Urinary bladder (tissue), 4 donors: ENCODE measurements at places on chromosomes 1 and 21. TPM values are rescaled to one million over a fixed set of nuclear protein-coding genes. Genes with fewer than 3 reads are reported as not detected.

DNA sequence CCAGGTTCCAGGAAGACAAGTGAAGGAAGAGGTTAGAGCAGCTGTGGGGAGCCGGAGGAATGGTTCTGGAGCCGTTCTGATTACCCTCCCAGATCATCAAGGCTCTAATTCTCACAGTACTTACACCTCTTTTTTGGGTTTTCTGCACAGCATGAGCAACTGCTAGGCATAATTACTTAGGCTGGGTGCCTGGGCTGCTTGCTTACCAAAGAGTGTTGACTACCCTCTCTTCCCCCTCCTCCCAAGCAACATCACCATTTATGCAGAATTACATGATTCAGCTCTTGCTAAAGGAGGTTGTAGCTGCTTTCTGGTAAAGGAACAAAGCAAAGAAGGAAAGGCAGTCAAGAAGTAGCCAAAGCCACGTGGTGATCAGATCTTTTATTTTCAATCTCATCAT lies 397.2 kb downstream of the KCNH1 start:
- DNase-seq = no peak

DNA sequence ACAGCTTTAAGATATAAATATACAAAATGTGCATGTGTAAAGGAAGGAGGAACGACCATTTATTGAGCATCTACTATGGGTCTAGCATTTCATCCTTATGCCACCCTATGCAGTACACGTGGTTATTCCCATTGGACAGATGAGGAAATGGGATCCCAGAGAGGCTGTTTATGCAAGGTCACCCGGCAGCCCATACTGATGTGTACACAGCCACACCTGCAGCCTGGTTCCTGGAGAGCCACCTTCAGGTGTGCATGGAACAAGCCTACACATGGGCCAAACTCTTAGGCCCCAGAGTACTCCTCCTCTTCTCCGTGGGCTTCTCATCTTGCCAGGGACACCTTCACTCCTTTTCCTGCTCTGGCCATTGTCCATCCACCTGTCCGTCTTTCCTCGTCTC lies 108.8 kb downstream of the PAX7 start:
- no peak for DNase-seq

GRCh38 chr1:42952303-42953001 lies 6.2 kb downstream of the SLC2A1 start:
- DNase-seq = no peak

- no peak for DNase-seq
Observed at GRCh38 chr1:113405573-113405972, 15.3 kb downstream of the MAGI3 start.

DNA sequence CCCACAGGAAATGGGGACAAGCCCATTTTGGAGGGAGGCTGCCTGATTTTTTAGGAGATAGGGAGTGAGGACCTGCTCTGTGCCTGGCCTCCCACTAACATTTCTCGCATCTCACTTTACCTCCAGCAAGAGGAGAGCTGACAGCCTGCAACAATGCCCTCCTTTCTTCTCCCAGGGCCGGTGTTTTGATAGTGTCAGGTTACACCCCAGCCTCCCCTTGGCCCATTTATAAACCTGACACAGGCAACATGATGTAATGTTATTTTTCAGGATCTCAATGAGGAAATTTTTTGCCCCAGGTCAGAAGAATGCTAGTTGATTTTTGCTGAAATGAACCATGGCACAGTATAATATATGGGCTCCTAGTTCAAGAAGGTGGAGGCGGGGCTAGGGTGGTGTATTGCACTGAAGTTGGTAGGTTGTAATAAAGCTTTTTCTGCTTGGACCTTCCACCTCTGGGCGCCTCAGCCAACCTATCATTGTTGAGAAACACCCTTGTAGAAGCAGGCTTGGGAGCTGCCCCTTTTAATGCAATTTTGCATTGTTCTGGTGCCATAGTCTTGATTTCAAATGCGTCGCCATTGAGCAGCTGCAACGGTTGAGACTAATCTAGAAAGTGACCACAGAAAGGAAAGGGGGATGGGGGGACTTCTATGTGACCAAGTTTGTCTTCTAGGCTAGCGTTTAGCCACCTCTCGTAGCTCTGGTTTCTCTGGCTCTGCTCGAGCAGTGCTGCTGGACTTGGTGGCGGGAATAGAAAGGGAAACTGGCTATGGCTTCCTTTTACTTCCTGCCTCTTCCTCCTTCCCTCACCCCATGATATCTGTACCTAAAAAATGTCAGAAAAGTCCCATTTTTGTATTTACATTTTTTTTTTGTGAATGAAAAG lies 53.0 kb downstream of the PBX1 start:
- peak; percentile 80 for DNase-seq

GRCh38 chr1:49971088-49971487 lies 52.7 kb downstream of the AGBL4 start:
- no peak for DNase-seq

DNA sequence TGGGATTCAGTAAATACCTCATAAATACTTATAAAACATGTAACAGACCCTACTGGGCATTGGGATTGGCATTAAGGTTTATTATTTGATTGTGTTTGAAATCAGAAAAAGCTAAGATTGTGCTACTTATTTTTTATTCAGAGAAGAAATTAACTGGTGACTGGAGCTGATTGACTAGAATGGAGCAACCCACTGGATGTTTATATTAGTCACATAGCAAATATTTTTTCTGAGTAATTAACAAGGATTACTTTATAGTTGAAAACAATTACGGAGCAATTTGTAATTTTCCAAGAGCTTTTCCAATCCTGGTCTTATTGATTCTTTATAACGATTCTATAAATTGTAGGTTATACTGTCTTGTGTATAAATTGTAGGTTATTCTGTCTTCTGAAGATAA lies 208.7 kb downstream of the HLX start:
- DNase-seq = no peak

- DNase-seq = no peak
Observed at GRCh38 chr1:26094076-26094669, 17.5 kb upstream of the PDIK1L start.

DNA sequence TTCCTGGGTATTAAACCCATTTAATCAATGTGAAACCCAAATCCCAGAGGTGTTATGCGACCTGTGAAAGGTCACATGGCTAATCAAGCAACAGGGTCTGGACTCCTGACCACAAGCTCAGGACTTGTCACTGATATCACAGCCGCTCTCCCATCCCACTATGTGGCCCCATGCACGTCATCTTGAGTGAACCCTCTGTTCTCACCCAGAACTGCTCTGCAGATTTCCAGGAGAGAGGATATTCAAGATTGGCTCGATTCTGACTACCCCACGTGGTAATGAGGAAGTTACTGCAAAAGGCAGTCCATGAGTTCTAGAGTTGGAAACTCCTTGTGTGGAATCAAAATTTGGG lies 173.5 kb upstream of the ETV3 start:
- DNase-seq = no peak

- no peak for DNase-seq
Observed at GRCh38 chr1:58158506-58159433, 387.8 kb downstream of the OMA1 start.

DNA sequence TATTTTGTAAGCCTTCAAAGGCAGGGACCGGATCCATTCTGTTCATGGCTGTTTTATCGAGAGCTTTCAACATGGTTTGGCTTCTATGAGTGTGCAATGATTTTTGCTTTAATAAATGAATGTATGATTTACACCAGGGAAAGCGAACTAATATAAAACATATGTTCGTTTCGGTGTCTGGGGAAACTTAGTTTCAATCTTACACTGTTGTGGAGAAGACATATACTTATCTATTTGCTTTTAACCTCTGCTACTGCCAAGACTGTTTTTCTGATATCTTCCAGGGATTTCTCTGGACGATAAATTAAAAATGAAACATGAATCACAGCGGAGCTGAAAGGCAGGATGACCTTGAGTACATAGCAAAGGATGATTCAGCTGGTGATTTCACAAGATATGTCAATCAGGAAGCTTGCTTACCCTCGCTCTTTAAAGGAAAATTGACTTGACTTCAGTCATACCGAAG lies 14.7 kb upstream of the CYYR1 start:
- DNase-seq = no peak

IL20 gene
- not detected for polyA plus RNA-seq

- no peak for DNase-seq
Observed at GRCh38 chr1:67193704-67194103, 27.4 kb downstream of the IL23R start.

DNA sequence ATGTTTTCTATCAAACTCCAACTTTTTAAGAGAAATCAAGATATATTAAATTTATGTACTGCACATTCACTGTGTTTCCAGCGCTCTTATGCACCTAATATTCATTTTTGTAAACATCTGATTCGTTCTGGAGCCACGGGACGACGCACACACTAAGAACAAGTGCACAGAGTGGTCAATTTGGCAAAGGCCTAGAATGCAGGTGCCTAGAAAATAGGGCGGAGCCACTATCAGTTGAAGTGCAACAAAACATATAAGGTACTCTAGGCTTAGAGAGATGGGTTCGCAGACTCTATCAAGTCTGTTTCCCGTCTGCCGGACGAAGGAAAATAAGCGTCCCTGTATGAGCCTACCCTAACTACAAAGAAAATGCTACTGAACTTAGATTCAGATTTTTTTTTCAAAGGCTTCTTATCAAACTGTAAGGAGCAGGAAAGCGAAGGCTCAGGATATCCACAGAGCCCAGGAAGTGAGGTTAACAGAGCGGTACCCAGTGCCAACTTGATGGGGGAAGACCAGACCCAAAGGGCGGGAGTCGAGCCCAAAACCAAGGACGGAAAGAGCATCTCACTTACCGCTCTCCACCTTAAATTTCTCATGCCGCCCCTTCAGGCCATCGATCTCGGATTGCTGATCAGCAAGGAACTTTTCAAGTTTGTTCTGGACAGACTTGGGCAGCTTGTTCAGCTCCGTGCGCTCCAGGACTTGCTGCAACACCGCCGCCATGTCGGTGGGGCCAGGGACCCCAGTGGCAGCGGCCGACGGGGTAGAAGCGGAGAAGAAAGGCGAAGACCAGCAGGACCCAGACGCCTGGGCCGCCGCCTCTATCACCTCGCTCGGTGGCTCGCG lies 526 bp downstream of the TPR start:
- DNase-seq = peak; percentile 29

GRCh38 chr1:17335821-17336710 lies 28.1 kb downstream of the PADI4 start:
- DNase-seq = no peak

- DNase-seq = no peak
Observed at GRCh38 chr1:162629651-162630050, 2.6 kb upstream of the DDR2 start.

DNA sequence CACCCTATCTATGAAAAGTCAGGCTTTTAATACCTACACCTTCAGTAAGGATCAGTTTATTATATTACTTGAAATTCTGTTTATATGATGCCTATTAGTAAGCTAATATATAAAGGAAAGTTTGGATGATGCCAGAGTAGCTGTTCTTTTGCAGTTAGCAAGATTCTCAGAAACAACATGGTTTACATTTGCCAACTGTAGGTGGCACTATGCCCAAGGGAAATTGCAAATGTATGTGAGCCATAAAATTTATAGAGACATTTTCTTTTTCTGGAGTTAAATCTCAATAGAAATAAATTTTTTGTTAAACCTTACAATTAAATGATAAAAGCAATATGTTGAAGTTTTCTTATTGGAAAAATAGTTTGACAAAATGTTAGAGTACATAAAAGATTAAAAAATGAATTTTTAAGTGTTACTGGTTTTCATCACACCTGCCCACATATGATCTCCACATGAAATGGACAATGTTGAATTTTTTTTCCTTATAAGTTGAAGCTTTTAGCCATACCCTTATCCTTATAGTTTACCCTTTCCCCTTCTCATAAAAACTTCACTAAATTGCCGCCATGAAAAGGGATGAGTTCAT lies 32.1 kb upstream of the EPHX4 start:
- no peak for DNase-seq

FAM72C gene
- 0.16 TPM for polyA plus RNA-seq

DNA sequence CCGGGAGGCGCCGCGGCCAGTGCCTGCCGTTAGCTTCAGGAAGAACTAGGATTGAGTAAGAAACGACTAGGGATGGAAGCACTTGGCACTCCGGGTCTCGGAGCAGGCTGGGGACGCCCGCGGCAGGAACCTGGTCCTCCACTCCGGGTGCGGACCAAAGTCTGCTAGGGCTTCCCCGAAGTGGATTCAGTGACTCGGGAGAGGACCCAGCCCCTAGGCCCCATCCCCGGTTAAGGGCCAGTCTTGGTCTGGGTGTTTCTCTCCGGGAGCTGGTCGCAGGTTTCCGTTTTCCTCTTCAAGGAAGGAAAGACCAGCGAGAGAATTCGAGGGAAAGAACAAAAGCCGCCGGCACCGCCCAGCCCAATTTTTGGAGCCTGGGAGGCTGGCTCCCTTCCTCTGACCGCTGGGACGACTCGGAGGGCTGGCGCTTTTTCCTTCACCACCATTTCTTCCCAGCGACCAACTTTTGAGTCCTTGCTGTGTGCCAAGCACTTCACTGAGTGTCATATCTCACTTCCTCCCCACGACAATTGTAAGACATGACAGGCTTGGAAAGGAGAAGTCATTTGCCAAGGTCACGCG lies 16.8 kb upstream of the STMN1 start:
- no peak for DNase-seq

PPIAL4G gene
- not detected for polyA plus RNA-seq

- no peak for DNase-seq
Observed at GRCh38 chr1:144101397-144102045, 129.7 kb upstream of the FAM72C start.

DNA sequence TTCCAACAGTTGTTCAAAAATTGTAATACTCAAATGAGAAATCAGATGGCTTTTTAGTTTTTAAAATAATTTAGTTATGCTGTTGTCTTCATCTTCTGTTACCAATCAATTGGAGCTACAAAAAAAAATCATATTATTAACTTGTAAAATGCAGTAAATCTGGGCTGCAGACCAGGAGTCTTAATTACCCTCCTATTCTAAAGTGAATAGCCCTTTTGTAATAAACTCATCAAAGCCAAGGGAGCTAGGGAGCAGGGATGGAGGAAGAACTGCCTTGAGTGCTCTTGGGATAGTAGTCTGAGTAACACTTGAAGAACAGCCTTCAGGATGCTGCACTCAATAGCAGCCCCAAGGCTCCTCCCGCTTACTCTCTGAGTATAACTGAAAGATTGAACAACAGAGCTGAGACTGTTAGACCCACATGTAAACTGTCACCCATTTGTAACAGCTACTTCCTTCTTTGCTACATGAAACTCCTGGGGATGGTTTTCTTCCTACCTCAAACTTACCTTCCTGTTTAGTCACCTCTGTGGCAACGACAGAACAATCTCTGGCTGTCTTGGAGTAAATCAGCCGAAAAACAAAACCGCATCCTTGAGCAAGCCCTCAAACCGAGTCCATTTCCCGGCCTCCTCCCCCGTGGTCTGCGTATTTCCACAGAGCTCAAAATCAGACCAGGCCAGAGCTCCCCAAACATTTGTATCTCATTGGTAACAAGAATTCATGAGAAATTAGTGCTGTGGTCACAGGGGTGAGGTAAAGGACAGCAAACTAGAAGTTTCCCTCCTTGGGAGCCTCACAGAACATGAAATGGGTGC lies 55.9 kb downstream of the CD58 start:
- DNase-seq = no peak

DNA sequence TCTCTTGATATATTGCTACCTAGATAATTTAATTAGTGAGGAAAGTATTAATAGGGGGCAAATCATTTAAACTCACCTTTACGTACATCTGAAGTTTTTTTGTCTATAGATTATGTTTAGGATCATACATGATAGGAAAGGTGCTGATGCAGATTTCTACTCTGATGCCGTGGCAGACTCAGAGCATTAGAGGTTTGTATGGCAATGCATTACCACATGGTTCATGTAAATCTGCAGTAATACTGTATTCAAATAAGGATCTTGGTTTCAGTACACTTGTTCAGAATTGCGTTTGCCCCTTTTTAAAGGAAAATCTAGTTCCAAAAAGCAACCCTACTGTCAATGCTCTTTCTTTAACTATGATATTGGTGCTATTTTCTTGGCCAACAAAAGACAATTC lies 288.3 kb downstream of the PTPRC start:
- DNase-seq = no peak

- DNase-seq = no peak
Observed at GRCh38 chr1:41810446-41810845, 108.3 kb downstream of the HIVEP3 start.

MAP10 gene
- 2.4 TPM for polyA plus RNA-seq
